ENCODE measurements at places on chromosomes 6 and 20.
A peak's percentile ranks its signal among the peaks of the same experiment; 100 is the strongest.

- H3K4me1 ChIP-seq = no peaks in the 10 kb centered on the region
- no peaks in the 10 kb centered on the region for H3K27me3 ChIP-seq
- H3K36me3 ChIP-seq = no peaks in the 10 kb centered on the region
- no peak overlapping the region for H3K4me3 ChIP-seq
- no peak overlapping the region for H3K27ac ChIP-seq
Observed at GRCh38 chr6:115221198-115221597, 839.5 kb downstream of the FRK start.

DNA sequence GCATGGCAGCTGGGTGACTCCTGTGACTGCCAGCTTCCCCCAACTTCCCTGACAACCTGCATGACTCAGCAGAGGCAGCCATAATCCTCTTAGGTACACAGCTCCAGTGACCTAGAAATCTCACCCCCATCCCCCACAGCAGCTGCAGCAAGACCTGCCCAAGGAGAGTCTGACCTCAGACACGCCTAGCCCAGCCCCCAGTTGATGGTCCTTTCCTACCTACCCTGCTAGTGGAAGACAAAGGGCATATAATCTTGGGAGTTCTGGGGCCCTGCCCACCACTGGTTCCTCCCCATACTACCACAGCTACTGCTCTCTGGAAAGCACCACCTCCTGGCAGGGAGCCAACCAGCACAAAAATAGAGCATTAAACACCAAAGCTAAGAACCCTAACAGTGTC, 90.2 kb downstream of the F13A1 start:
- H3K4me1 ChIP-seq = peaks cover 2% of the 10 kb centered on the region
- H3K27ac ChIP-seq = no peak overlapping the region
- no peak for DNase-seq
- H3K27me3 ChIP-seq = peaks cover 9% of the 10 kb centered on the region
- no peak overlapping the region for H3K4me3 ChIP-seq
- H3K36me3 ChIP-seq = peaks cover 3% of the 10 kb centered on the region

DNA sequence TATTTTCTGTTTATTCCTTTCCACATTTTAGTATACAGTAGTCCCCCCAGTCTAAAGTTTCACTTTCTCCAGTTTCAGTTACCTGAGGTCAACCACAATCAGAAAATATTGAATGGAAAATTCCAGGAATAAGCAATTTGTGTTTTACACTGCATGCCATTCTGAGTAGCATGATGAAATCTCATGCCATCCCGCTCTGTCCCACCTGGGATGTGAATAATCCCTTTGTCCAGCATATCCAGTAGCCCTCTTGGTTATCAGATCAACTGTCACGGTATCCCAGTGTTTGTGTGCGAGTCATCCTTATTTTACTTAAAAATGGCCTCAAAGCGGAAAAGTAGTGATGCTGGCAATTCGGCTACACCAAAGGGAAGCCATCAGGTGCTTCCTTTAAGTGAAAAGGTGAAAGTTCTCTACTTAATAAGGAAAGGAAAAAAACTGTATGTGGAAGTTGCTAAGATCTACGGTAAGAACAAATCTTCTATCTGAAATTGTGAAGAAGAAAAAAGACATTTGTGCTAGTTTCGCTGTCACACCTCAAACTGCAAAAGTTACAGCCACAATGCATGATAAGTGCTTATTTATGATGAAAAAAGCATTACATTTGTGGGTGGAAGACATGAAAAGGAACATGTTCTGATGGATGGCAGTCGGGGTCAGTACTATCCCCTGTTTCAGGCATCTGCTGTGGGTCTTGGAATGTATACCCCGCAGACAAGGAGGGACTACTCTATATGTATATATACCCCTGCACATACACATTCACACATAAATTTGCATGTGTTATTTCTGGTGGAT, 11.3 kb downstream of the NOX3 start:
- H3K4me1 ChIP-seq = peaks cover 2% of the 10 kb centered on the region
- H3K4me3 ChIP-seq = no peak overlapping the region
- no peak for DNase-seq
- peaks cover 2% of the 10 kb centered on the region for H3K27me3 ChIP-seq

DNA sequence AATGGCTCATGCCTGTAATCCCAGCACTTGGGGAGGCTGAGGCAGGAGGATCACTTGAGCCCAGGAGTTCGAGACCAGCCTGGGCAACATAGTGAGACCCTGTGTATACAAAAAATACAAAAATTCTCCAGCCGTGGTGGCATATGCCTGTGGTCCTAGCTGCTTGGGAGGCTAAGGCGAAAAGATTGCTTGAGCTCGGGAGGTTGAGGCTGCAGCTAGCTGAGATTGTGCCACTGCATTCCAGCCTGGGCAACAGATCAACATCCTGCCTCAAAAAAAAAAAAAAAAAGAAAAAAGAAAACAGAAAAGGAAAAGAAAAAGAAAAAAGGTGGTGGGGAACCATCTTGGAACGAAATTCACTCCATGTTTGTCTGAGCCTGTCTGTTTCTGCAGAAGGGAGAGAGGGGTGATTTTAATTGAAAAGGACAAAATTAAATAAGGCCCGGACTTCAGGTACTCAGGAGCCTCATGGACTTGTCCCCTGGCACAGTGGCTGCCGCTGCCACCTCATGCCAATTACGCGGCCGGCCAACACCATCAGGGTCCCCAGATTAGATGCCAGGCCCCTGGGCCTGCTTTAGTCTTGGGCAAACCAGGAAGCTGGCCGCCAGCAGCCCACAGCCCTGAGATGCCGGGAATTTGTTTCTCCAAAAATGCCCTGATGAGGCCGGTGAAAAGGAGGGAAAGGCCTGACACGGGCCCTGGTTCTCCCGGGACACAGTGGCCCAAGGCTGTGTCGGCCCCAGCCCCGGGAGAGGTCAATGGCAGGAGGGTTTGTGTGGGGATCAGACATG, 37.8 kb upstream of the STX16 start:
- peaks cover 3% of the 10 kb centered on the region for H3K36me3 ChIP-seq
- peaks cover 16% of the 10 kb centered on the region for H3K27me3 ChIP-seq
- H3K4me3 ChIP-seq = no peak overlapping the region
- H3K27ac ChIP-seq = no peak overlapping the region
- H3K4me1 ChIP-seq = no peaks in the 10 kb centered on the region

DNA sequence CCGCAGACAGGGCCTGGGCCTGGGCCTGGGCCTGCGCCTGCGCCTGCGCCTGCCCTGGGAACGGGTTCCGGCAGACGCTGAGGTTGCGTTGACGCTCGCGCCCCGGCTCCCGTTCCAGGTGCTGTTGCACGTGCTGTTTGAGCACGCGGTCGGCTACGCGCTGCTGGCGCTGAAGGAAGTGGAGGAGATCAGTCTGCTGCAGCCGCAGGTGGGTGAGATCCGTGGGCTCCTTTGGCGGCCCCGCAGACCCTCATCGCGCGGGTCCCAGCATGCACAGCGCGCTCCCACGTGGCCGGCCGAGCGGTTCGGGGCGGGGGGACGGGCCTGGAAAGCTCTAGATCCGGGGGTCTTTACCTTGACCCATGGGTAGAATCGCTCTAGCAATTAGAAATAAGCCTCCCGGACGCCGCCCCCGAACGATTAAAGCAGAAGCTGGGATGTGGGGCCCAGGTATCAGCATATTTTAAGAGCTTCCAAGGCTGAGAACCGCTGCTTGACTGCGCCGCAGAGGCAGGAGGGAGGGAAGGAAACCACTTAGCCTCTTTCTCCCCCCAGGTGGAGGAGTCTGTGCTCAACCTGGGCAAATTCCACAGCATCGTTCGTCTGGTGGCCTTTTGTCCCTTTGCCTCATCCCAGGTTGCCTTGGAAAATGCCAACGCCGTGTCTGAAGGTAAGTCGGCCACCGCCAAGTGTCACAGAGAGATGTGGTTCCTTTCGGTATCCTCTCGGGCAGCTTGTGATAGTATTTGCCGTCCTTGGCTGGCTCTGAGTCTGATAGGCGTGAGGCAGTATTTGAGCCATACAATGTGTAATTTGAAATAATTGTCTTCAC, 508 bp downstream of the NOP56 start:
- H3K36me3 ChIP-seq = peaks cover 26% of the 10 kb centered on the region
- peak; percentile 56 for DNase-seq
- H3K27ac ChIP-seq = peak overlapping the region; percentile 90
- H3K4me3 ChIP-seq = peak overlapping the region; percentile 91

DNA sequence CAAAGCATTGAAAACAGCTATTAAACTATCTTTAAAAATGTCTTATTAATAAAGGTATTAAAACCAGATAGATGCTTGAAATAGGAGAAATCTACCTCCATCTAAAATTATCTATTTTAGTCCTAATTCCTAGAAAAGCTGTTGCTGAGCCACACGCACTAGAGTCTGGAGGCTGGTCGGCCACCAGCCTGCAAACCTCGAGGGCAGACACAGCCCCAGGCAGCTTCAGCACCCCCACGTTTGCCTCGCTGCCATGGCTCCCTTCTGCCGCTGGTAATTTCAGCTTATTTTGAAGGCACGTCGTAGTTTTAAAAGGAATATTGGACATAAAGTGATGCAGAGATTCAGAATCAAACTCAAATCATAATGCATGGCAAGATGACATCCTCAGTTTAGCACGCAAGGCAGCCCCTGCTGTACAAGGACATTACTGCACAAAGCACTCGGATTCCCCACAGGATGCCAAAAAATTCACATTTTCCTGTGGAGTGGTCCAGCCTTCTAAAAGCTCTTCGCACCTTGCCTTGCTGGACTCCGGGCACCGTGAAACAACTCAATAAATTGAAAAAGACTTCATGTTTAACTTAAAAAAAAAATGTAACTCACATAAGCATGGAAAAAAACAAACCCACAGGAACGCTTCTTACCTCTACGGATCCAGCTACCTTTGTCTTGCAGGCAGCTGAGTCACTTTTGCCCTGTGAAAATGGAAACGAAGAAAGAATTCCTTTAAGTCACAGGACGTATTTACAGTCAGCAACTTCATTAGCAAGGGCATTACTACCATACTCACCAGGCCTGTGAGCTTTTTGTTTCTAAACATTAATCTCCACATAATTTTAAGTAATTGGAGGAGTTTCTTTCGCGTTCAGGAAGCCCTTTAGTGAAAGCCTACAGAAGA, 143.4 kb upstream of the RPS6KA2 start:
- no peak overlapping the region for H3K4me3 ChIP-seq
- H3K27me3 ChIP-seq = peaks cover 2% of the 10 kb centered on the region
- peaks cover under 1% of the 10 kb centered on the region for H3K4me1 ChIP-seq
- no peak overlapping the region for H3K27ac ChIP-seq
- no peak for DNase-seq

- no peak for DNase-seq
- peaks cover 10% of the 10 kb centered on the region for H3K27me3 ChIP-seq
- peak overlapping the region; percentile 83 for H3K4me3 ChIP-seq
- H3K4me1 ChIP-seq = peaks cover 5% of the 10 kb centered on the region
- H3K27ac ChIP-seq = no peak overlapping the region
Observed at GRCh38 chr20:64041040-64041780, 5.2 kb downstream of the C20orf204 start.

DNA sequence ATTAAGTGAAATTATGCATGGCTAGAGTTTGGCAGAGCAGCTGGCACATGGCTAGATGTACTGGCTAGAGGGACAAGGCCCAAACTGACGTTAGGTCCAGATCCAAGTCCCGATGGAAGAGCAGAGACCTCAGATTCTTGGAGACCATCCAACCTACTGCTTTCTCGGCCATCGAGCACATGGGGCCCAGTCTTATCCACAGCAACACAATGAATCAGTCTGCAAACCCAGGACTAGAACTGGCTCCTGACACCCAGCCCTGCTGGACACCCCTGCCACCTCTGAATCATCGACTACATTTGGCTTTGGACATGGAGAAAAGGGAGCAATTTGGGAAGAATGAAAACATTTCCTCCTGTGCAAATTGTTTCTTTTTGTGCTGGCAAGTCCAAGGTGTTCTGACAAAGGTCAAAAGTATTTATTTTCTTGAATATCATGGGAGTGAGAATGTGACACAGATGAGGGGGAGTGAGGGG, 23.9 kb upstream of the YWHAB start:
- DNase-seq = no peak
- peaks cover 1% of the 10 kb centered on the region for H3K36me3 ChIP-seq
- peaks cover 5% of the 10 kb centered on the region for H3K27me3 ChIP-seq
- H3K4me3 ChIP-seq = no peak overlapping the region

- no peak overlapping the region for H3K27ac ChIP-seq
- H3K4me3 ChIP-seq = no peak overlapping the region
- peaks cover 16% of the 10 kb centered on the region for H3K27me3 ChIP-seq
- no peaks in the 10 kb centered on the region for H3K36me3 ChIP-seq
Observed at GRCh38 chr6:866316-866715, 173.4 kb upstream of the EXOC2 start.

DNA sequence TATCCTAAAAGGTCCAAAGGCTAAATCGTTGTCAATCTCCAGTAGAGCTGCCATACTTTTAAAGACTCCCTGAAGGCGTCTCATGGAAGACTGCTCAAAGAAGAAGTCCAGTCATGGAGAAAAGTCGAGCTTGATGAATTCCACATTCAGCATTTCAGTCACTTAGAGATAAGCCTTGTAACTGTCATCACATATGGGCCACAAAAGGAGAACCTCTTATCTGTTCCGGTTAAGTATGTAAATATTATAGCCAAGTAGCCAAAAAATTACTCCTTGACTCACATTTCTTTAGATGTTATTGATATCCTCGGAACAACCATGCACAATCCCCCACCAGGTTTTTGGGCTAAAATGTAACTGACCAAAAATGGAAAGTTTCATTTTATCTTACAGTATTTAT, 9.8 kb upstream of the CNKSR3 start:
- H3K4me3 ChIP-seq = no peak overlapping the region
- DNase-seq = no peak
- H3K4me1 ChIP-seq = no peaks in the 10 kb centered on the region
- no peaks in the 10 kb centered on the region for H3K36me3 ChIP-seq
- peaks cover 9% of the 10 kb centered on the region for H3K27me3 ChIP-seq

DNA sequence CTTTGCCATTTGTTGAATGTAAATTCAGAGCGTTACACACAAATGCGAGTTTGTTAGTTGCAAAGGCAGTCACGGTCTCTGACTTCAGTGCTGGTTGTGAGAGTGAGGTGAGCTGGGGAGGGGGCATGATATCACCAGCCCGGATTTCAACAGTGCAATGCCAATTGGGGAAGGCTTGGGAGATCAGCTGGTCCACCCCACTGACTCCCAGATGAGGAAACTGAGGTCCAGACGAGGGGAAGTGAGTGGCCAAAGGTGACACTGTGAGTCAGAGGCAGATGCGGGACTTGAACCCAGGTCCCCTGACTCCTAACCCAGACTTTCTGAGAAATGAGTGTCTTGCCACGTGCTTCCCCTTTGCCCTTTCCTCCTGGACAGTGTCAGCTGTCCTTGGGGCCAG, 62.1 kb downstream of the CEBPB start:
- no peaks in the 10 kb centered on the region for H3K36me3 ChIP-seq
- H3K27me3 ChIP-seq = peaks cover 20% of the 10 kb centered on the region
- no peak overlapping the region for H3K27ac ChIP-seq
- H3K4me1 ChIP-seq = no peaks in the 10 kb centered on the region

DNA sequence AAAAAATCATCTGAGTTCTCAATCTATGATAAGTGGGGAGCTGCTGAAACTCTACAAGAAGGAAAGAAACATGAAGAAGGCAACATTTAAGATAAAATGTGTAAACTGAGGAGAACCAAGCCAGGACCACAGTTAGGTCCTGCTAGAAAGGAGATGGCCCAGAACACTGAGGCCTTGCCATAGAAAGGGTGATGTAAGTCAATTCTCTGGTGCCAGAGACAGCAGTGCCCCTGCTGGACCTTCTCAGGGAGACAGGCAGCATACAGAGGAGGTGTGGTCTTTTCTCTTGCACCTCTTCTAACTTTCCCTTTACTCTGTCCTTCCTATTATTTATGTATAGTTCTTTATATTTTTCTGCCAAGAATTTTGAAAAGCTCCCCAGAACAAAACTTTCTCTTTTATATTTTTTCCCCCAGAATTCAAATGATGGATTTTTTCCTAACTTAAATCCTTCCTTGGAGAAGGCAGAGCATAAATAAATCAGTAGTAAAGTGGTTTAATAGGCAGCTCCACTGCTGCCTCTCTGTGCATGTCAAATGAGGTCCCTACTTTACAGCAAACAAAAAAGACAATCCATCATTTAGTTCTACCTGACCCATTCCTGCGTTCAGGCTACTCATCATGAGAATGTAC, 9.0 kb downstream of the UQCC2 start:
- DNase-seq = no peak
- H3K36me3 ChIP-seq = peaks cover 5% of the 10 kb centered on the region
- no peak overlapping the region for H3K27ac ChIP-seq
- H3K4me3 ChIP-seq = no peak overlapping the region

Measured in memory B cell (primary cell).